Glutamatergic neuron (in vitro differentiated cells): ENCODE measurements at places on chromosomes 12 and 14. TPM values are rescaled to one million over a fixed set of nuclear protein-coding genes. Genes with fewer than 3 reads are reported as not detected.

SLC38A2 gene
- total RNA-seq: 262 TPM

CIPC gene
- total RNA-seq: 22.3 TPM

RASSF3 gene
- total RNA-seq: 28.2 TPM

NTF3 gene
- total RNA-seq: 5.0 TPM

HSPB8 gene
- 0.32 TPM for total RNA-seq

KRT6B gene
- total RNA-seq: not detected

EPS8 gene
- total RNA-seq: 4.3 TPM

HOXC6 gene
- 0.32 TPM for total RNA-seq

C12orf54 gene
- not detected for total RNA-seq

MORN3 gene
- total RNA-seq: 1.2 TPM

STON2 gene
- total RNA-seq: 278 TPM
